Renal cortex interstitium (tissue), 15 donors: ENCODE measurements at places on chromosomes 13 and 19. TPM values are rescaled to one million over a fixed set of nuclear protein-coding genes. Genes with fewer than 3 reads are reported as not detected.
A peak's percentile ranks its signal among the peaks of the same experiment; 100 is the strongest.

ZNF541 gene
- 0.31 TPM for polyA plus RNA-seq

SGCG gene
- 4.1 TPM for polyA plus RNA-seq

FGF22 gene
- polyA plus RNA-seq, result 1.1 TPM

KCNJ14 gene
- polyA plus RNA-seq, result 0.58 TPM

PLPPR3 gene
- 8.2 TPM for polyA plus RNA-seq

IQCN gene
- polyA plus RNA-seq, result 7.2 TPM

CAPN12 gene
- 7.8 TPM for polyA plus RNA-seq

DNA sequence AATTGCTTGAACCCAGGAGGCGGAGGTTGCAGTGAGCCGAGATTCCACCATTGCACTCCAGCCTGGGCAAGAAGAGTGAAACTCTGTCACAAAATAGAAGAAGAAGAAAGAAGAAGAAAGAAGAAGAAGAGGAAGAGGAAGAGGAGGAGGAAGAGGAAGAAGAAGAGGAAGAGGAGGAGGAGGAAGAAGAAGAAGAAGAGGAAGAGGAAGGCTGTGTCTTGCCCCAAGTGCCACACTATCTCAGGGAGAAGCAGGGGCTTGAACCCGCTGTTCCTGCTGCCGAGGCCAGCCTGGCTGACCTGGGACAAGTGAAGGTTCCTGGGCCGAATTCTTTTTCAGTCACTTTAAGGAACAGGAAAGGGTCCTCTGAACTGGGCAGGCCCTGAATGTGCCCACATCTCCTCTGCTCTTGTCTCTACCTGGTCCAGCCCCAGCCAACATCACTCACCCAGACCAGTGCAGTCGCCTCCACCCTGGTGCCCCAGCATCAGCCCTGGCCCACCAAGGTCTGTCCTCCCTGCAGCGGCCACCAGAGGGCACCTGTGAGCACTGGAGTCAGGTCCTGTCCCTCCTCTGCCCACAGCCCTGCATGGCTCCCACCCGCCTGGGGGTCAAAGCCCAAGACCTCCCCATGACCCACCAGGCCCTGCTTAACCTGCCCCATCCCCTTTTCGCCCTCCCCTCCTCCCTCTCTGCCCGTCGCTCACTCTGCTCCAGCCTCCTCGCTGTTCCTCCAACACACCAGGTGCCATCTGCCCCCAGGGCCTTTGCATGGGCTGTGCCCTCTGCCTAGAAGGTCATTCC, 20.0 kb downstream of the TICAM1 start:
- no peak for DNase-seq

DNA sequence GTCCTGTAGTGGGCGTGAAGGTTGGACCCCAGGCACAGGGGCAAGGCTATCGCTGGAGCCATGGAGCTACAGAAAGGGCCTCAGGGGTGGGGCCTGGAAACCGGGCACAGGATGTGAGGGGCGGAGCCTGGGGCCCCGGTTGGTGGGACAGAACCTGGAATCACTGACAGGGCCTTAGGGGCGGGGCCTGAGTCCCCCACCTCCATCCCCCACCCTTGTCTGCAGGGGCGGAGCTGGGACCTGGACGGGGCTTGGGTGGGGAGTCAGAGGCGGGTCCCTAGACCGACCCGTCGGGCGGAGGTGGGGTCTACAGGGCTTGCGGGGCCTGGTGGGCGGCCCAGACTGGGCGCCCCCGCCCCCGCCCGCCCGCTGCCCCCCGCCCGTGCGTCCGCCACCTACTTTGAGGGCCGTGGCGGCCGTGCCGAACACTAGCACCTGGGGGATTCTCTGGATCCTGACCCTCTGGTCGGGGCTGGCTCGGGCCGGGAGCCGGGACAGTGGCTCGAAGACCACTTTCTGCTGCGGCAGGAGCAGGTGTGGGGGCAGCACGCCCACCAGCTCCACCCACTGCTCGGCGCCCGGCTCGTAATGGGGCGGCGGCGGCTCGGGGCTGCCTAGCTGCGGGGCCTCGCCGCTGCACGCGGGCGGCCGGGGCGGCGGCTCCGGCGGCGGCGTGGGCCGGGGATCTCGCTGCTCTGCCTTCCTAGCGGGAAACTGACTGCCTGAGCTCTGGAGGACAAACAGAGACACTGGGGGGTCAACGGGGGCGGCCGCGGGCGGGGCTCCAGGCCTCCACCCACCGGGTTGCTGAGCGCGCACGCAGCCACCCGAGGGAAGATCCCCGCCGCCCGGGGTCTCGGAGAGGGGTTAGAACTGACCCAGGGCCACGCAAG, 26.3 kb downstream of the DCAF15 start:
- peak; percentile 82 for DNase-seq

DNA sequence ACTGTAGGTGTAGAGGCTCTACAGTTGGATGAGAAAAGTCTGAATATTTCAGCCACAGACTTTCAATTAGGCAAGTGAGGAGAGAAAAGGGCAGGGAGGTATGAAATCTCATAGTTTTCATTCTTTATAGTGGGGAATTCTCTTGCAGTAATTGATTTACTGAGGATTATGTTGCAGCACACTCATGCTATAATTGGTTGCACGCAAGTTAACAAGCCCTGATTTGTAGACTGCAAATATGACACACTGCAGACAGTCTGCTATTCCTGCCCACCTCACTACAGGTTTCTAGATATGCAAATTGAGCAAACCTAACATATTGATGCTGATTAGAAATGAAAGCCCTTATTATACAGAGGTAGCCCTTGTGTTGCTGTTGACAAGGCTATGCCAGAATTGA, 139.4 kb downstream of the LHFPL6 start:
- no peak for DNase-seq

GRCh38 chr13:48748681-48749080, 95.0 kb downstream of the CYSLTR2 start:
- no peak for DNase-seq

GRCh38 chr19:39865953-39866352, 19.8 kb upstream of the FBL start:
- no peak for DNase-seq

GRCh38 chr13:36414461-36414860, 17.8 kb upstream of the CCNA1 start:
- DNase-seq, result no peak

DNA sequence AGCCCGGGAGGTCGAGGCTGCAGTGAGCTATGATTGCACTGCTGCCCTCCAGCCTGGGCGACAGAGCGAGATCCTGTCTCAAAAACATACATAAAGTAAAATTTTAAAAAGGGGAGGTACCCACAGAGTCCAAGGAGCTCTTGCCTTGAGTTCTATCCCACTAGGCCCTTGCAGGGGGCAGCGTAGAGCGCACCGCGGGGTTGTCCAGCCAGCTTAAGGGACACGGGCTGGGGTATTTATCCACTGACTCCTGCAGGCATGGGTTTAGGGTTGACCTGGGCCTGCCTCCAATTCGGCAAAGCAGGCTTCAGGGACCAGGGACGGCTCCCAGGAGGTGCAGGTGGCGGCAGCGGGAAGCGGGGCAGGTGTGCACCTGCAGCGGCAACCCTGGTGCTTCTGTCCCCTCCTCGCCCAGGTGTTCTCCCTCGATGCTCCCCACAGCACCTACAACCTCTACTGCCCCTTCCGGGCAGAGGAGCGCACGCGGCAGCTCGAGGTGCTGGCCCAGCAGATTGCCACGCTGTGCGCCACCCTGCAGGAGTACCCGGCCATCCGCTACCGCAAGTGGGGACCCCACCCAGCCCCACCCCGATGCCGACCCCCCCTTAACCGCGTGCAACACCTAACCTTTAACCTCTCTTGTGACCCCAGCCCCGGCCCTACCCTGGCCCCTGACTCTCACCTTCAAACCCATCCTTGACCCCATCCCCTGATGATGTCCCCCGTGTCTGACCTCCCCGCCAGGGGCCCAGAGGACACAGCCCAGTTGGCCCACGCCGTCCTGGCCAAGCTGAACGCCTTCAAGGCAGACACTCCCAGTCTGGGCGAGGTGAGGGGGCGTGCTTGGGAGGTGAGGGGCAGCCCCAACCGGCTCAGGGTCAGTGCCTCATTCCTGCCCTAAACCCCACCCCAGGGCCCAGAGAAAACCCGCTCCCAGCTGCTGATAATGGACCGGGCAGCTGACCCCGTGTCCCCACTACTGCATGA, 4.7 kb downstream of the STXBP2 start:
- DNase-seq, result no peak

GRCh38 chr19:10260141-10260584, 8.1 kb downstream of the MRPL4 start:
- DNase-seq, result no peak

- DNase-seq, result no peak
Measured at GRCh38 chr13:97322740-97323342, 100.7 kb downstream of the MBNL2 start.

GRCh38 chr19:2168619-2169424, 5.1 kb downstream of the DOT1L start:
- DNase-seq, result peak; percentile 78

DNA sequence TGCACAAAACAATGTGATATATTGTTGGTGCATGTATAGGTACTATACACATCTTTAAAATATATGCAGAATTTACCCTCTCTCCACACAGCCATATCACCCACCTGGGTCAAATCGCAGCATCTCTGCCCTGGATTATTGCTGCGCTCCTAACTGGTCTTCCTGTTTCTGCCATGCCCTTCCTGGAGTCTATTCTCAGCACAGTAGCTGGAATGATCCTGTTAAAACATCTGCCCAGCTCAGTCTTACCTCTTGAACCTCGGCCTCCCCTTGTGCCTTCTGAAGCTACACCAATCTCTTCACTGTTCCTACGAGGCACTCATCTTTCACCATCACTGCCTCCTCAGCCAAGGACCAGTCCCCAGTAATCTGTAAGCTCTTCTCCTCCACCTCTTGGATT, 25.5 kb upstream of the TNFRSF19 start:
- no peak for DNase-seq

GRCh38 chr13:71625694-71626093, 241.3 kb downstream of the DACH1 start:
- DNase-seq, result no peak

DNA sequence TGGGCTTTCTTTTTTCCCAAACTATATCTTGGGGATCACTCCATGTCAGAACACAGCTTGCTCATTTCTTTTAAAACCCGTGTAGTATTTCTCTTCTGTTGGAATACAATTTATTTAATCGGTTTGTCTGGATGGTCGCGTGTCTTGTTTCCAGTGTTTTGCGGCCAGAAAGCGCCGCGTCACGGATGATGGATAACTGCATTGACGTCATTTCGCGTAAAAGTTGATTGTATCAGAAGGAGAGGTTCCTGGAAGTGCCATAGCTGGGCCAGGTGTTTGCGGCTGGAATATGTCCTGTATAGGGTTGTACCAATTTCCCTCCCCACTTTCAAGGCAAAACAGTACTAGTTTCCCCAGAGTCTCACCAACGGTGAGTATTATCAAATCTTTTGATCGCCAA, 9.7 kb downstream of the ACTL9 start:
- DNase-seq, result no peak

GRCh38 chr13:108193806-108194205, 21.5 kb downstream of the LIG4 start:
- DNase-seq, result no peak

- no peak for DNase-seq
Measured at GRCh38 chr13:23674795-23675640, 104.8 kb downstream of the TNFRSF19 start.

GRCh38 chr19:49808711-49809159, 4.4 kb downstream of the FUZ start:
- peak; percentile 72 for DNase-seq

GRCh38 chr19:28292822-28293500, 920.0 kb downstream of the UQCRFS1 start:
- no peak for DNase-seq

GRCh38 chr13:92656103-92656502, 570.5 kb upstream of the GPC6 start:
- no peak for DNase-seq

DNA sequence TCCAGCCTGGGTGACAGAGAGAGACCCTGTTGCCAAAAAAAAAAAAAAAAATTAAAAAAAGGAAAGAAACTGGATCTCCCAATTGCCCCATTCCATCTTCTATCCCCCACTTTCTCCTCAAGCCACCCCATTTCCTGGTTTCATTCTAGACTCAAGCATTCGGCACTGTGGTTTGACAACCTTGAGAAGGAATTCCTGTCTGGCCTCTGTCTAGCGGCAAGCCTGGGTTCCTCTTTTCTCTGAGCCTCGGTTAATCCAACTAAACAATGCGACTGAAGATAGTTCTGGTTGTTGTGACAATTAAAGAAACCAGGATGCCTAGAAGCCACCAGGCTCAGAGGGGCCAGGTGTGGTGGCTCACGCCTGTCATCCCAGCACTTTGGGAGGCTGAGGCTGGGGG, 3.3 kb upstream of the C3 start:
- DNase-seq, result no peak

DNA sequence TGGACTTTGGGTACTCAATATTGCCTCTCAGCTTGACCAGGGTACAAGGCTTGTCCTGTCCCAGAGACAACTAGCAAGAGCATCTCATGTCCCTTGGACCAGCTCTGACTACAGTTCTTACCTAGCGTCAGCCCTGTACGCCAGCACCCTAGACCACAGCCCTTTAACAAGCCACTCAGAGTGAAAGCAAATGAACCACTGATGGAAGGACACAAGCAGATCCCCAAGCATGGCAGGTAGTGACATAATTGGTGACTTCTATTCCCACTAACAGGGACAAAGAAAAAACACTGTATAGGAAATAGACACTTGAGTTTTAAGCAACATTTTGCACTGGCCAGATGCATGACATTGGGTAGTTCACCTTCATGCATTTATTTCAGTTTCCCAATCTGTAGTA, 8.8 kb upstream of the LRCH1 start:
- no peak for DNase-seq

- peak; percentile 97 for DNase-seq
Measured at GRCh38 chr19:9140159-9140874, at the start of gene ZNF317. Gene ZNF317 (plus strand): TSS chr19:9140397. CDS start chr19:9156017, 15,620 bp downstream.
